ENCODE measurements at places on chromosomes 16 and 17.

- DNase-seq, result no peak
Observed at GRCh38 chr16:27335349-27336053, 21.7 kb downstream of the IL4R start.

GRCh38 chr17:3710951-3711383 is 12.7 kb upstream of the HASPIN start:
- DNase-seq, result peak; percentile 26

GRCh38 chr17:33073416-33073815 is 81.8 kb downstream of the SPACA3 start:
- DNase-seq, result no peak

DNA sequence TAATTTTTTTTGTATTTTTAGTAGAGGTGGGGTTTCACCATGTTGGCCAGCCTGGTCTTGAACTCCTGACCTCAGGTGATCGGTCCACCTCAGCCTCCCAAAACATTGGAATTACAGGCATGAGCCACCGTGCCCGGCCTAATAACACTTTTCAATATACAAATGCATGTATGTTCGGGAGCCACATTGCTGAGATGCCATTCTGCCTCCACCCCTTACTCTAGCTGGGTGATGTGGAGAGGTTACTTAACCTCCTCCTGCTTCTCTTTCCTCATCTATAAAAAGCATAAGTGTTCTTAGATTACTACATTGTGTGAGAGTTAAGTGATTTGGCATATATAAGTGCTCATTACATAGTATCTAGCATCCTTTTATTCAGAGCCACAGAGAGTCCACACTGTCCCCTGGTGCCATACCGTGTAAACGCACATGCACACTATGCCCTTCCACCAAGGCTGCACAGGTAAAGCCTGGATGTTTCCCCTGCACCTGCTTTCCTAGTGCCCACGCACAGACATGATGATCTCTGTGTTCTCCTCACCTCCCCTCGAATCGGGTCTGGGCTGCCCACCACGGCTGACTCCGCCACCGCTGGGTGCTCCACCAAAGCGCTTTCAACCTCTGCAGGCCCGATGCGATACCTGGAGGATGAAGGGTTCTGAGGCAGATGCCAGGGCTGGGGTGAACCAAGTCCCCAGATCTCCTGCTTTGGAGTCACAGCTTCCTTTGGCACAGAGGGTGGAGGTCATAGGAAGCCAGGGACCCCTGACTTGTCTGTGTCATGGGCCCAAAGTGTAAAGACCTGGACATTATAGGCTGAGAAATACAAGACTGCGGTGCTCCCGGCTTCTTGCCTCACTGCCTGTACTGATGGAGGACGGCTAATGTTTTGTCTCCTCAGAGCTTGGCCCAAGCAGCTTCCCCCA is 49.0 kb upstream of the ACSM2B start:
- DNase-seq, result no peak
